NCI-H510A treated with DMSO at 0.1 percent for 48 hours (cell line): ENCODE measurements at places on chromosomes 1 and 21.

DNA sequence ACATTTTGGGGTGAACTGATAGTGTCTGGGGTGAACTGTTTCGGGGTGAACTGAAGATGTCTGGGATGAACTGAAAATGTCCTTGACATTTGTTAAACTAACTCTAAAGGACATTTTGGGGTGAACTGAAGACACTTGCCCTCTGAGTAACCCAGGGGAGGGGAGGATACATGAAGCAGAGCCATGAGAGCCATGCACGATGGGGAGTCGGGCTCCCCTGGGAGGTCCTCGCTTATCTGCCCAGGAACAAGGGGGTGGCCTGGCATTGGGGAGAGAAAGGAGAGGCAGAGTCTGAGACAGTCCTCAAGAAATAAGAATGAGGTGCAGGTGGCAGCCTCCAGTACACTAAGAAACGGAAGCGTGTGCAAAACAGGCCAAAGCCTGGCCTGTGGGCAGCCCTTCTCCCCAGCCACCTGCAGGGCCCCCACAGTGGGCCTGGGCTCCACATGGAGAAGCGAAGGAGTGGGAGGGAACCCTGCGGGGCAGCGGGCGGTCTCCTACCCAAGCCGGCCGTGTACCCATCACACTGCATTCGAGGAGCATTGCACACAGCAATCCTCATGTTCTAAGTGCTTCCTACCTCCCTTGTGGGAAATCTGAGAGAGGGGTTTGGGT is 24.2 kb downstream of the RSPH1 start:
- DNase-seq, result no peak

GRCh38 chr1:111204983-111205713 is 4.7 kb upstream of the DENND2D start:
- no peak for DNase-seq

DNA sequence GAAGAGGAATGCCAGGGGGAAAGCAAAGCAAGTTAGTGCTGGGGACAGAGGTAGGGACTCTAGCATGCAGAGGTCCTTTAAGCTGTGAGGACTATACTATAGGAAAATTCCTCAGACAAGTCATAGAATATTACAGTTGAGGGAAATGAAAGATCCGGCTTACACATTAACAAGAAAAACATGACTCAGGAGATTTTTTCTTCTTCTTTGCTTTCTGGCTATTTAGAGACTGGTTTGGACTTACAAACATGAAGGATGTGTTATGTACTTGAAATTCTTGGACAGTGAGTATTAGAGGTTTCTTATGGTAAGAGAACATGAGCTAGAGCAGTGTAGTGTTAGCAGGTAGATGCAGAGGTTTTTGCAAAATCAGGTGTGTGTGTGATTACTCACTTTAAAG is 24.9 kb downstream of the USP25 start:
- no peak for DNase-seq

- no peak for DNase-seq
These were observed 13.8 kb downstream of the TP53BP2 start for GRCh38 chr1:223831755-223832636.

- peak; percentile 87 for DNase-seq
These were observed 8.7 kb upstream of the MDM4 start for GRCh38 chr1:204507317-204508105.

GRCh38 chr1:244576259-244576892 is 76.5 kb upstream of the DESI2 start:
- DNase-seq, result no peak

DNA sequence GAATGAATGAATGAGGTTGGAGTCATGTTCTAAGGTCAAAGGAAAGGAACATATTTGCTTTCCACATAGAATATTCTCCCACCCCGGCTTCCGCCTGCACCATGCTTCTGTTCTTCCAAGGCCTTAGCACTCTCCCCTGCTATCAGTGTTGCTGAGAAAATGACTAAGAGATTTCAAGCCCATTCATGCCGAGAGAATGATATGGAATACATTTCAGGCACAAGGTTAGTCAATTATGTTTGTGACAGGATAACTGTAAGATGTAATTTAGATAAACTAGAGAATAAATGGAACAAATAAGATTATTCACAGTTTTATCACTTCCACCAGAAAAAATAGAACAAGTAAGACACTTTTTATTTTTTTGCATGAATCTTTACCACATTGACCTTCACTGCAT is 122.6 kb downstream of the PLD5 start:
- DNase-seq, result no peak

- DNase-seq, result no peak
These were observed 24.7 kb upstream of the POGK start for GRCh38 chr1:166814611-166815010.

DNA sequence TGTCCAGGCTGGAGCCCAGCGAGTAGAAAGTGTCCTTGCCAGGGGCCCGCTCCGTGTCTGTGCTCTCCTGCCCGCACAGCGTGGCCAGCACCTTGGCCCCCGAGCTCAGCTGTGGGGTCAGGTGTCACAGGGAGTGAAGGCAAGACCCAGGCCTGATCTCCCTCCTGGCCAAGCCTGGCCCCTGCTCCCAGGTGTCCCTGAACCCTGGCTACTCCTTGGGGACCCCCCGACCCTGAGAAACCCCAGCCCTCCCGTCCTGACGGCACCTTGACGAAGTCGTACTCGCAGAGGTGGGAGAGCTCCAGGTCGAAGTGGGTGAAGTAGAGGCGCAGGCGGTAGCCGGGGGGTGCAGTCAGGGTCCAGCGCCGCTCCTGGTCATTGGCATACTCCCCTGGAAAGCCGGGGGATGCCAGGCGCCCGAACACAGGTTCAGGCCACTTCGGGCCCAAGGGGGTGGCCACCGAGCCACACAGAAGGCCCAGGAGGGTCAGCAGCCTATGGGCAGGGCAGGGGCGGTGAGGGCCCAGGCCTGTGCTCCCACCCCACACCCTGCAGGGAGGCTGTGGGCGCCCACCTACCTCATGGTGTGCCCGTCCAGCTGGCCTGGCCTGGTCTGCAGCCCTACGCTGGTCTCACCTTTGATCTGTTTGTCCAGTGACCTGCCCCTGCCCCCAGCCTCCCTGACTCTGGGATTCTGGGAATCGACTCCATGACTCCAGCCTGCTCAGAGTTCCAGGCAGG is at the start of gene MASP2:
MASP2 (minus strand) TSS at position 615 of the 741 bp plus-strand sequence; CDS start at position 583, 32 bp downstream.
- DNase-seq, result no peak
